ENCODE measurements at places on chromosomes 7 and 10.

DNA sequence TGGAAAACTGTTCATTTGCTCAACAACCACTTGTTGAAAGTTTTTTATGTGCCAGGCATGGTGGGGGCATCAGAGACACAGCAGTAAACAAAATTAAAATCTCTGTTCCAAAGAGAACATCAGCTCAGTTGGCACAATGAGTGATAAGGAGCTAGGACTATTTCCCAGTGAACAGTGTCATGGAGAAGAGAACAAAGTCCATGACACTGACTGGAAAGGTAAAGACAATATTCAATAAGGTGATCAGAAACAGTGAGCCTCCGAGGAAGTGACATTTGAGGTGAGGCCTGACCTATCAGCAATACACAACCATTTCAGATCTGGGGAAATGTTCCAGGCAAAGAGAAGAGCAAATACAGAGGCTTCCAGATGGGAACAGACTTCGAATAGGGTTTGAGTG, 14.6 kb downstream of the ACSL5 start:
- no peak for DNase-seq

DNA sequence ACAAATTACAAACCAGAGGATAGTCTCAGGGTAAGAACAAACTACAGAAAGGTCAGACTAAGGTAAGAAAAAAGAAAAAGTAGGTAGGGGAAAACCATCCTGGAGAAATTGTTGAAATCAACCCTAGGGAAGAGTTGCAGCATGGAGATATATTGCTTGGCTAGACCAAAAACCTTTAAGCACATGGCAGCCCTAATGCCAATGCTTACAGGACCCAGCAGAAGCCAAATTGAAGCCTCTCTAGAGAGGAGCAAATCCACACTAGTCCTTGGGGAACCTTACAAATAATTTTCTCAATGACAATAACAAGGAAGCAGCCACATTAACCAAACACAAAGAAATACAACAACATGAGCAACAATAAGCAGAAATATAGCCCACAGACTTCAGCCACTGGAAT, 81.9 kb downstream of the CNOT4 start:
- no peak for DNase-seq

DNA sequence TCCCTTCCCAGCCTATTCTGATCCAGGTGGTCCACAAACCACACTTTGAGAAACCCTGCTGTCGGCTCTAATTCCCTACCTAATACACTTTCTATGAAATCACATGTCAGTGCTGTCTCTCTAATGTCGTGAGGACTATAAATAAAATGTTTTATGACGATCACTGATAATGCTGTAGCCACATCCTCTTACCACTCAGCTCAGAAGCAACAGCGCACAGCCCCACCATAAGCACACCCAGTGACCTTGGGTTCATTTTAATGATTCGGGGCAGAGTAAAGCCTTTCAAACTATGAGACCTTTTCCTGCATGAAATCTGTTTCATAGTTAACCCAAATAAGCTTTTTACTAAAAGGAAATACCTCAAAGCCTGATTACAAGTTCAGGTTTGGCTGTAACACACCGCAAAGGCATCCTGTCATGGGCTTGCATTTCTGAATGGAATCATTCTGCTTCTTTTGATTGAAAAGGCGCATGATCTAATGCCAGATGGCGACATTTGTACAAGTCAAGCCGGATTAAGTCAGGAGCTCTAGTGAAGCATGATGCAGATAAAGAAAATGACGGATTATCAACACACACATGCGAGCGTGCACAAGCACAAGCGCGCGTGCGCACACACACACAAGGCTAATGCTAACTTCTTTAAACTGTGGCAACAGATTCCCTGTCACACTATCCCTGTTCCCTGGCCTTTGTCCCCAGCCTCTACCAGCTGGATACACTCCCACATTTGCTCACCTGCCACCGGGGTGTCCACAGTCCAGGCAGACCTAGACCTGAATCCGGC, 180.5 kb upstream of the PDE1C start:
- no peak for DNase-seq

DNA sequence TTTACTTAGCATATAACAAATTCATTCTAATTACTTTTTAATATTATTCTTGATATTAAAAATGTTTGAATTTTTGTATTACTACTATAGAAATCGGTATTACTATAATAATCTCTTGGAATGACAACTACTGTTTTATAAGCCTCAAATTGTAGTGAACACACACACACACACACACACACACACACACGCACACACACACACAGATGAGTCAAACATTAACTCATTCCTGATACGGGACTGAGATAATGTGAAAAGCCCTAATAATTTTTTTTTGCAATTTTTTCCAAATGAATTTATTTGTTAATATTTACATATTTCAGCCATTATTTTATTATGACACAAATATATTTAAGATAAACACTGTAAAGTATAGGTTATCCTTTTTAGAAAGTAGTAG, 951.2 kb upstream of the PHF14 start:
- DNase-seq = no peak

- DNase-seq = no peak
Measured at GRCh38 chr10:131760416-131761166, 140.2 kb upstream of the PPP2R2D start.

DNA sequence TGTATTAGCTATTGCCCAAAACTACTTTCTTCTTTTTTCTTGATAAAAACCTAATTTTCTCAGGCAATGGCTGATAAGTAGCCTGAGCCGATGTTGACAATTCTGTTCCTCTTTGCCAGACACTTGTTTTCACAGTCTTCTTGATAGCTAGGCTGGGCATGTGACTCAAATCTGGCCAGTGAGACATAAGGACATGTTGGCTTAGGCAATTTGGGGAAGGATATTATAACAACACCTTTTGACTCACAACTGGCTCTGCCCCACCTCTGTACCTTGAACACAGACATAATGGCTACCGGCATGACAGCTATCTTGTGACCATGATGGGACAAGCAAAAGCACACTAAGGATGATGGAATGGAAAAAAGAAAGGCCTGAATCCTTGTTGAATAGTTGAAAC, 72.9 kb upstream of the GPR22 start:
- DNase-seq = no peak

DNA sequence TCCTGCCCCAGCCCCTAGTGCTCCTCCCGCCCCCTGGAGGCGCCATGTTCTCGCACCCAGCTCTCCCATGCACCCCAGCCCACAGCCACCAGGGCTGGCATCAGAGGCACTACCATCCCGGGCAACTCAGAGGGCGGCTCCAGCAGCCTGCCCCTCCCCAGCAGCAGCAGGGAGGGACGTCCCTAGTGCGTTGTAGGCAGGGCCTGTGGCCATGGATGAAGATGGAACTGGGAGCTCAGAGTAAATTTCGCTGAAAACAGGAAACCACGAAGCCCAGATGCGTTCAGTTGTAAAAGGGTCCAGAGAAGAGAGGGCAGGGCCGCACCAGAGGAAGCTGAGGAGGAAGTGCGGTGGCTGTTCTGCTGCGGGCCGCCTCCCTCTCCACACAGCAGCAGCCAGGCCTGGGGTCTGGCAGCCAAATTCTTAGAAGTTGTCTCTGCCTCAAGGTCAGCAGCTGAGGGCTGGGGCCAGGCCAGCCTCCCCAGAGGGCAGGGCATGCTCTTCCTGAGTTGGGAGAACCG, 24.6 kb downstream of the VSIR start:
- DNase-seq = no peak

DNA sequence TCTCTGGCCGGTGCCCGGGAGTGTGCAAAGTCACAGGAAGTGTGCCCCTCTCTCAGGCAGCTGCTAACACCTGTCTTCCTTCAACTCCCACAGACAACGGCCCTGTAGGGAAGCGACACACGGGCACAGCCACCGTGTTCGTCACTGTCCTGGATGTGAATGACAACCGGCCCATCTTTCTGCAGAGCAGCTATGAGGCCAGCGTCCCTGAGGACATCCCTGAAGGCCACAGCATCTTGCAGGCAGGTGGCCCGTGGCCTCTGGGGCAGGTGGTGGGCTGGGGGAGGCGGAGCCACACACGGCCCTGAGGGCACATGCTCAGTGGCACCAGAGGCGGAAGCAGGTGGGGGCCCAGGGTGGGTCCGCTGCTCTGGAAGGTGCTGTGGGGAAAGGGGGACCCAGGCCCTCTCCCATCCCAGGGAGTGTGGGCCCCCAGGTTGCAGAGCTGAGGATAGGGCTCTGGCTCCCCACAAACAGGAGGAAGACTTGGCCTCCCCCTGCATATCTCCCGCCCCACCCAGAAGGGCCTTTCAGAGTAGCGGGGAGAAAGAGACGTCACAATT, 6.9 kb downstream of the C10orf105 start:
- DNase-seq = no peak
